ENCODE measurements at places on chromosomes 3 and 15.

DNA sequence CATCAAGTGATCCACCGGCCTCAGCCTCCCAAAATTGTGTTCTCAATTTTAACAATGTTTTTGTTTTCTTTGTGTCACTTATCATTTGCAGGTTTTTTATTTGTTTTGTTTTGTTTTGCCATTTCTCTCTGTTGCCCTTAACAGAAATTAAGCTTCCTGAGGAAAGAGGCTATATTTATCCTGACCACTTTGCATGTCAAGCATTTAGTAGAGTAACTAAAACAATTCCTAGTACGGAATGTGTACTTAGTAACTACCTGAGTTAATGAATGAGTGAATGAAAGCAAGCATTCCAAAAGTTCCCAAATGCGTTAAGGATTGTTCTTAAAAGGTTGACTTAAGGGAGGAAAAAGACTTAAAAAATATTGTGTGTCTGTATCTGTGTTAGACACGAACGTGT is 193.1 kb downstream of the GBE1 start:
- DNase-seq: no peak

DNA sequence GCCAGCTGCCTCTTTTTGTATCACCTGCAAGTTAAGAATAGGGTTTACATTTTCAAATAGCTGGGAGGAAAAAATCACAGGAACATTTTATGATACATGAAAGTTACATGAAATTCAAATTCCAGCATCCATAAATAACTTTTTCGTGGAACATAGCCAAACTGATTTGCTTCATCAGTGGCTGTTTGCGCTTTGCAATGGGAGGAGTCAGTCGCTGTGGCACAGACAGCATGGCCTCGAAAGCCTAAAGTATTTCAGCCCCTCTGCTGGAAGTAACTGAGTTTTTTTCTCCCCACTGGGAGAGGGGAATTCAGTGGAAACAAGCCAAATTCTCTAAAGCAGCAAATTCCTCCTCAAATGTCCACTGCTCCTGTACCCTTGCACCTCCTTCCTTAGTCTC is 271.9 kb downstream of the SUCLG2 start:
- no peak for DNase-seq

GRCh38 chr3:126859415-126860246 is 123.3 kb upstream of the PLXNA1 start:
- no peak for DNase-seq

DNA sequence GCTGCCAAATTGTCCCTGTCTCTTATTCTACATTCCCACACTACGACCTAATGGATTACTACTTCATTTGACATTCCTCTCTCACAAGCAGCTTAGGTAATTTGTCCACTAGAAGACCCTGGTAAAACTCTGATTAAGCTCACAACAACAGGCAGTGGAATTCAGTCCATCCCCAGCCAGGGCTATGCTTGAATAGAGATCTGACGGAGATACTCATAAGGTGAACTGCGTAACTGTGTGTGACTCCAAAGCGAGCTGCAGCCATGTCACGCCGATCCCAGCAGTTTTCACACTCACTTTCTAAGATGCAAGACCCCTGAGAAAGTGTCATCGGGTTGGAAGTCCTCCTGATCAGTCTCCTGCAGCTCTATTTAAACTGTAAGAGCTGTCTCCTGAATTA is 25.7 kb upstream of the ROBO2 start:
- DNase-seq: no peak

- no peak for DNase-seq
Observed at GRCh38 chr15:33236841-33237509, 42.5 kb upstream of the FMN1 start.

GRCh38 chr3:30294241-30294667 is 312.1 kb upstream of the TGFBR2 start:
- DNase-seq: no peak

GRCh38 chr15:98604983-98605382 is 43.4 kb upstream of the IGF1R start:
- DNase-seq: no peak

- no peak for DNase-seq
Observed at GRCh38 chr15:86773736-86774135, 694.1 kb downstream of the AGBL1 start.
